ENCODE measurements at places on chromosomes 6 and 20.

- DNase-seq = no peak
Measured at GRCh38 chr6:28656715-28657114, 131.0 kb downstream of the GPX5 start.

DNA sequence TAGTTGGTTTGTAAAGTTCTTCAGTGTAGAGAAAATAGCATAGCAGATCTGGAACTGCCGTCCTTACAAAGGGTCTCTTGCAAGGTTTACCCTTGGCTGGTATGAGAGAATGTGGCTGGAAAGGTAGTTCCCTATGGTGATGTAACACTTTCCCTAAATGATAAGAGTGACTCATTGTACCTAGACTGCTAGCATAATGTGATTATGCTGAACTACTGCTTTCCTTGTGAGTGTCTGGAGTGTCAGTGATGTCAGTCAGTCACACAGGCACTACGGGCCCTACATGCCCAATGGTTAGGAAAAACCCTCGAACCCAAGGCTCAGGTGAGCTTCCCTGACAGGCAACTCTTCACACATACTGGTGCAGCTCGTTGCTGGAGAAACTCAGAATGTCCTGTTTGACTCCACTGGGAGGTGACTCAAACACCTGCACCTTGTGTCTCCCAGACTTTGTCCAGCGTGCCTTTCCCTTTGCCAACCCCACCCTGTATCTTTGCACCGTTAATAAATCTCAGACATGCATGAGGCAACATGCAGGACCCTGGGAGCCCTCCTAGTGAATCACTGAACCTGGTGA lies 28.4 kb upstream of the LY86 start:
- DNase-seq = no peak

DNA sequence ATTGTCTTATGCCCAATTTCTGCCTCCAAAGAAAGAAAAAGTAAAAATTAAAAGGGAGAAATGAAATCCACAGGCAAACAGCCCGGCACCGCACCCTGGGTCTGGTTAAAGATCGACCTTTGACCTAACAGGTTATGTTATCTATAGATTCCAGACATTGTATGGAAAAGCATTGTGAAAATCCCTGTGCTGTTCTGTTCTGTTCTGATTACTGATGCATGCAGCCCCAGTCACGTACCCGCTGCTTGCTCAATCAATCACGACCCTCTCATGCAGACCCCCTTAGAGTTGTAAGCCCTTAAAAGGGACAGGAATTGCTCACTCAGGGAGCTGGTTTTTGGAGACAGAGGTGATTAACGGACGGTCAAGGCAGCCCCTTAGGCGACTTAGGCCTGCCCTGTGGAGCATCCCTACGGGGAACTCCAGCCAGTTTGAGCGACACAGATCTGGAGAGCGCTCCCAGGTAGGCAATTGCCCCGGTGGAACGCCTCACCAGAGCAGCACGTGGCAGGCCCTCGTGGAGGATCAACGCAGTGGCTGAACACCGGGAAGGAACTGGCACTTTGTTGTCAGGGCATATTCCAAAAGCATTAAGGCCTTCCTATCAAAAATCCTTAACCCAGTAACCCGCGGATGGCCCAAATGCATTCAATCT lies 12.0 kb upstream of the HFE start:
- DNase-seq = no peak

DNA sequence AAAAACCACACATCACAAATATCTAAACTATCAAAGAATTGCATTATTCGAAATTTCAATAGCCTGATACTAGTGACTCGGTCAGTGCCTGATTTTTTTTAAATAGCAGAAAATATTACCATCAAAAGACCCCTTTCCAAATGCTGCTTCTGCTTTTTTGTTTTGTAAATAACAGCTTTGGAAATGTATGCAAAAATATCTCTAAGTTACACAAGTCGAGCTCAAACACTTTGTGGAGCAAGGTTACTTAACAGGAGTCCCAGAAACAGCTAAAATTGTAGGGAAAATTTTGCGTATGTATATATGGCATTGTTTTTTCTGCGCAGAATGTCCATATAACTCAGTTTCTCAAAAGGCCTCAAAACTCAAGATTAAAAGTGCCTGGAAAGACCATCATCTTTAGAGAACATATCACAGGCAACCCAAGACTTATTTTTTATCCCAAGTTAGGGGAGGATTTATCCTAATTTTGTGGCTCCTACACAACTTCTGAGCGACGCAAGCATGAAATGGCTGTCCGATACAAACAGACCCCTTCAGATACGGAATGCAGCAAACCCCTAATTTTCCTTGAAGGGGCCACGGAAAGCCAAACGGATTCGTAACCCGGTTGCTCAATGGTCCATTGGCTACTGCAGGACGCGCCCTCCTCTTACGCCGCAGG lies 1.3 kb downstream of the CEP85L start:
- DNase-seq = no peak

GRCh38 chr6:36493319-36493718 lies 50.5 kb downstream of the KCTD20 start:
- no peak for DNase-seq

DNA sequence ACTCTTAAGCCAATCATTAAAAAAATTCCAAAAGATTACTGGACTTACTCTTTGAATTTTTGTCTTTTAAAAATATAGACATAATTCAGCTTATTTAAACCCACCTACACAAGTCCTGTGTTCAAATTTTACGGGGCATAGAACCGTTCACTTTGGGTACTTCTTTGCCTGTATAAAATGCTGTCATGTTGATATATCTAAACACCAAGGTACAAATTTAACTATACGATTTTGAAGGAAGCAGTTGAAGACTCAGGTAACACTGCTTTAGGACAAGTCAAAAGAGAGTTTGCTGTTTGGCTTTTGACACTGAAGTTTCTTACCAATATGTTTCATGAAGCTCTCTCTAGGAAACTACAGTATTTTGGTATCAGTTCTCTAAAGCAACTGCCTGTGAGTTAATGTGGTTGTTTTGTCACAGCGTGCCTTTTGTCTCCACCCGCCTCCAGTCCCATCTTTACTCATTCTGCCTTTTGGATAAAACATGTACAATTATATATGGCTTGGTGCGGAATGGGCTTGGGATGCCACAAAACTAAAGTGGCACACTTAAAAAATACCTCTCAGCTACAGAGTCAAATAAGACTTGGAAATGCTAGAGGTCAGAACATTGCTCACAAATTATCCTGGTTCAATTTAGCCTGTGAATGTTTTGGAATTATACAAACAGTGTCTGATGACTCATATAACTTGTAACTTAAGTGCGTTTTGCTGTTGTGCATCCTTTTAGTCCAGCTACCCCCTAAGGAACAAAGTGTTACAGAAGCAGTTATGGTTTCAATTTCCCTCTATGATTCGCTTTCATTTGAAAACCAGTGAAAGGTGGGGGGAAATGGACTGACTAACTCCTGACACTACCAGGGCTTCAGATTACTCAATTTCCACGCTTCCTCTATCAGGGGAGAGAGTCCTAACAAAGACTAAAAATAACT lies 38.7 kb downstream of the RGS17 start:
- DNase-seq = peak; percentile 67

DNA sequence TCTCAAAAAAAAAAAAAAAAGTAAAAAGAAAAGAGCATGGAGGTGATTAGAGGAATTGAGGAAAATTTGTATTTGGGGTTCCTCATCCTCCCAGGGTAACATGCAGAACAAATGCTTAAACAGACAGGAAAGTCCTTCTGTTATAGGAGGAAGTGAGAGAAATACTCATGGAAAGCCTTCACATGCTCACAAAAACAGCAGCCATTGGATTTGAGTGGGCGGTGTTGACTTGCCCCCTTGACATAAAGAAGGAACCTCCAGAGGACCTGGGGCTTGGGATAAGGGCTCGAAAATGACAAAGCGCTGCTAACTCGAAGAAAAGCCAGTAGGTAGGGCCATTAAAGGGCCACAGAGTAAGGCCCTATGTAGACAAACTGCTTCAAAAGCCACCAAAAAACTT lies 17.5 kb upstream of the SAMHD1 start:
- DNase-seq = no peak

DNA sequence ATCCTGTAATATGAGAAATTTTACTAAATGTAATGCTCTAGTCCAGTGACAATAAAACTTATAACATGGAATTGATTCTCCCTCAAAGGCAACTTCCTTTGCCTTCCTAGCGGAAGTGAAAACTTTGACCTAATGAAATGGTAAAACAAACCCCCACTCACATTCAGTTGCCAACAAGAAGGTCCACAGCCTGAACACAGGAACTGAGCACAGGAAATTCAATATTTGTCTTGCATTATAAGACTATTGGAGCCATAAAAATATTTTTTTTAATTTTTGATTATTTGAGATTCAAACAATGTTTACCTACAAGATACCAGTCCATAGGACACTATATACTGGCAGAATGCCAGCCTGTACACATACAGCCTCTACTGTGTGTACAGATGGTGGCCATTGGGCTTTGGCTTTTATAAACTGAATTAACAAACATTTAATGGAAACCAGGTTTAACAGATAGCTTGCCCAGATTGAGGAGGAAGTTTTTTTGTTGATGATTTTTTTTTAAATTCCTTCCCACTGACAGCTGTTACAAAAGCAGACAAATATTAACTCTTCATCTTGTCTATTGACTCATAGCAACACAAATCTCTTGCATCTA lies 481.5 kb upstream of the JAG1 start:
- no peak for DNase-seq

Measured in HS-5 (cell line).